Lower lobe of right lung (tissue), 2 donors: ENCODE measurements at places on chromosomes 2 and 18. TPM values are rescaled to one million over a fixed set of nuclear protein-coding genes. Genes with fewer than 3 reads are reported as not detected.

DNA sequence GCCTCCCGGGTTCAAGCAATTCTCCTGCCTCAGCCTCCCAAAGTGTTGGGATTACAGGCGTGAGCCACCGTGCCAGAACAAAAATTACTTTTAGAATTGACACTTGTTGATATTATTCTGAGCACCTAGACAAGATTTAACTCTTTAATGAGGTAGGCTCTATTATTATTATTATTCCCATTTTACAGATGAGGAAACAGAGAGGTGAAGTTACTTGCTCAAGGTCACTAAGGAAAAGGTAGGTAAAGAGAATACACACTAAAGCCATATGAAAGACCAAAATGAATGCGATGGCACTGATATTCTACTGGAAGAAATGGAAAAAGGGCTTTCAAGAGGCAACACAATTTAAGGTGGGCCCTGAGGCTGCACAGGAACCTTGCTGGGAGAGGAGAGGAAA, 73.8 kb upstream of the ZFP36L2 start:
- DNase-seq: no peak
- H3K36me3 ChIP-seq: no peaks in the 10 kb centered on the region
- no peak overlapping the region for H3K27ac ChIP-seq
- H3K4me3 ChIP-seq: no peak overlapping the region
- peaks cover 49% of the 10 kb centered on the region for H3K4me1 ChIP-seq
- no peaks in the 10 kb centered on the region for H3K27me3 ChIP-seq

HOXD10 gene
- total RNA-seq: not detected

DNA sequence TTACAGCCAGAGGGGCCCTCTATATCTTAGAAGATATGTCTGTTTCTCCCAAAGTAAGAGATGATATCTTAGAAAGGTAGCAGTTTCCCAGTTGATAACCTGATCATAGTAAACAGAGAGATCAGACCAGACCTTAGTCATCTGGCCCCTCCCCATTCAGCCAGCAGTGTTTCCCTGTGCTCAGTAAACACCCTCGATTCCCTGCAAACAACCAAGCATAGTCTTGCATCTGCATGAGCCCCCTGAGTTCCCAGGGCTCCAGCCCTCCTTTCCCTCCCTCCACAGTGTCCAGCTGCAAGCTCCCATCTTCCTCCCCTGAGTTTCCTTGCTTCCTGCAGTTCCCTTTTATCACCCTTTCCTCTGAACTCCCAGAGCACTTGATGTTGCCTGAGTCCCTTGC, 20.3 kb downstream of the NRP2 start:
- no peak for DNase-seq
- peaks cover 74% of the 10 kb centered on the region for H3K4me1 ChIP-seq
- H3K27ac ChIP-seq: no peak overlapping the region
- H3K36me3 ChIP-seq: peaks cover 3% of the 10 kb centered on the region
- no peaks in the 10 kb centered on the region for H3K27me3 ChIP-seq

RGPD4 gene
- total RNA-seq: not detected

- H3K36me3 ChIP-seq: no peaks in the 10 kb centered on the region
- DNase-seq: no peak
- H3K4me3 ChIP-seq: no peak overlapping the region
- H3K4me1 ChIP-seq: no peaks in the 10 kb centered on the region
Observed at GRCh38 chr2:239433777-239434403, 33.1 kb upstream of the HDAC4 start.

IL18R1 gene
- 27.5 TPM for total RNA-seq

- no peak for DNase-seq
- peaks cover 51% of the 10 kb centered on the region for H3K4me1 ChIP-seq
- no peaks in the 10 kb centered on the region for H3K27me3 ChIP-seq
- H3K27ac ChIP-seq: peak overlapping the region; percentile 56
Observed at GRCh38 chr18:57789090-57789489, 14.0 kb downstream of the ATP8B1 start.

- H3K27me3 ChIP-seq: no peaks in the 10 kb centered on the region
- DNase-seq: no peak
- H3K27ac ChIP-seq: no peak overlapping the region
- no peaks in the 10 kb centered on the region for H3K36me3 ChIP-seq
Observed at GRCh38 chr2:8882094-8882493, 44.7 kb upstream of the KIDINS220 start.

- H3K4me1 ChIP-seq: no peaks in the 10 kb centered on the region
- DNase-seq: no peak
- no peak overlapping the region for H3K4me3 ChIP-seq
- H3K27ac ChIP-seq: no peak overlapping the region
- H3K36me3 ChIP-seq: peaks cover 96% of the 10 kb centered on the region
Observed at GRCh38 chr2:127277028-127277427, 16.9 kb downstream of the ERCC3 start.

NPPC gene
- not detected for total RNA-seq

GRCh38 chr18:3596637-3597384, 146.8 kb downstream of the TGIF1 start:
- H3K4me3 ChIP-seq: peak overlapping the region; percentile 57
- peaks cover 61% of the 10 kb centered on the region for H3K4me1 ChIP-seq

ANKRD30BL gene
- total RNA-seq: not detected

GRCh38 chr18:11219571-11219970, 70.2 kb upstream of the PIEZO2 start:
- no peaks in the 10 kb centered on the region for H3K36me3 ChIP-seq
- no peaks in the 10 kb centered on the region for H3K27me3 ChIP-seq
- H3K4me3 ChIP-seq: no peak overlapping the region
- H3K4me1 ChIP-seq: no peaks in the 10 kb centered on the region
- no peak overlapping the region for H3K27ac ChIP-seq

EDAR gene
- total RNA-seq: 0.12 TPM

DNA sequence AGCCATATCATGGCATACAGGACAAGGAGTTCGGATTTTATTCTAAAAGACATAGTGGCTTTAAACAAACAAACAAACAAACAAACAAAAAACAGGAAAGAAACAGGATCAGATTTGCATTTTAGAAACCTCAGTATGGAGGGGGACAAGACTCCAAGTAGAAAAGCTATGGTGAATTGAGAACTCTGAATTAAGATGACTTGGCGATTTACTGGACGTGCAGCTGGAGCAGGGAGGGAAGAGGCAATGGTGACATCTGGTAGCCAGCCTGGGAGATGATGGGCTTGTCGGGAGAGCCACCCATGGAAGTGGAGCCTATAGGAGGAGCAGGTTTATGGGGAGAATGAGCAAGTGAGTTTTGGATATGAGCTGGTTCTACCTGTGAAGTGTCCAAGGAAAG, 13.2 kb downstream of the CPLX4 start:
- DNase-seq: no peak
- peaks cover 23% of the 10 kb centered on the region for H3K27me3 ChIP-seq
- no peak overlapping the region for H3K4me3 ChIP-seq
- H3K4me1 ChIP-seq: peaks cover 6% of the 10 kb centered on the region
- no peaks in the 10 kb centered on the region for H3K36me3 ChIP-seq

DNA sequence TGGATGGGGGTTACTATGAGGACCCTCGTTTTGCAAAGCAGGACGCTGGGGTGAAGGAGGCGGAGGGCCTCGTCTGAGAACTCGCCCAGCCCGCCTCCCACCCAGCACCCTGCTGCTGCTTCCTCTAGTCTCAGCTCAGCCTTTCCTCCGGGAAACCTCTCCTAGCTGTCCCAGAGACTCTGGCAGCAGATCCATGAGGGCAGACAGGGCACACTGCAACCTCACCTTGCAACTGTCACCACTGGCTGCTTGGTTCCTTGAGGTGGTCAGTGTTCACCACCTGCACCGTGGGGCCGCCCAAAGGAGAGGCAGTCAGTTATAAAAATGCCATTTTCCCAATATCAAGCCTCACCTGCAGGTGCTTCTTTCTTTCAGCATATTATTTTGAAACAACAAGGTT, 45.6 kb downstream of the PARD6G start:
- H3K27ac ChIP-seq: no peak overlapping the region
- no peak for DNase-seq
- H3K27me3 ChIP-seq: no peaks in the 10 kb centered on the region
- no peaks in the 10 kb centered on the region for H3K4me1 ChIP-seq
- no peak overlapping the region for H3K4me3 ChIP-seq
- H3K36me3 ChIP-seq: no peaks in the 10 kb centered on the region

GLI2 gene
- 3.3 TPM for total RNA-seq

GRCh38 chr2:15615301-15615920, 23.7 kb downstream of the DDX1 start:
- no peaks in the 10 kb centered on the region for H3K4me1 ChIP-seq
- H3K36me3 ChIP-seq: peaks cover 77% of the 10 kb centered on the region
- no peaks in the 10 kb centered on the region for H3K27me3 ChIP-seq
- no peak overlapping the region for H3K27ac ChIP-seq
- no peak overlapping the region for H3K4me3 ChIP-seq

DNA sequence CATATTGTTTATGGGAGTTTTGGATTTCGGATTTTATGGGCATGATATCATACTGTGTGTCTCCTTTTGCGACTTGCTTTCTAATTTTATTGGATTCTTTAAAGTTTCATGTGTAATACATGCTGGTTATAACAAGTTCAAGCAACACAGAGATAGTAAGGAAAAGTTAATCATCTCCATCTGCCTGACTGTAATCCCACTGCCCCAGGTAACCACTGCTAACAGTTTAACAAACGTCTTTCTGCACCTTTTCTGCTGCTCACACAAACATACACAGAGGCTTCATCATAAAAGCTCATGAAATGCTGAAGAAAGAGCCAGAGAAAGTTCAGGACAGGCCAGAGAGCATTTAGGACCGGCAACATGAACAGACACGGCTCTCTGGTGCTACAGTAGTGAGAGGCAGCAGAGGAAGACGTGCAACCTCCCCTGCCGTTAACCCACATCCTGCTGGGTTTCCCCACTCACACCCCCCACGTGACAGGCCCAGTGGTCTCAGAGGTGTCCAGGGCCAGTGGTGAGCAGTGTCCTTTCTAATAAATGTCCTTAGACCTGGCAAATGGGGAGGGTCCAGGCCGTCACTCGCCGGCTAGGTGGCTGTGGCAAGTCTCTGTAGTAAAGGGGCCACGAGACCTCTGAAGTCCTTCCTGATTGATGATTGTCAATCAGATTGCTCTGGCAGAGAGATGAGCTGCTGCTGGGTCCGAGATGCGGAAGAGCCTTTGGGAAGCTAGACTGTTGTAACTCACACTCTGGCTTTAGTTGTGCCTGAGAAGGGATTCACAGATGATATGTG, 43.0 kb upstream of the SLC1A4 start:
- no peak overlapping the region for H3K27ac ChIP-seq
- H3K36me3 ChIP-seq: no peaks in the 10 kb centered on the region

CCDC141 gene
- 40.5 TPM for total RNA-seq

- H3K4me1 ChIP-seq: no peaks in the 10 kb centered on the region
- no peak overlapping the region for H3K4me3 ChIP-seq
- no peak for DNase-seq
- H3K36me3 ChIP-seq: no peaks in the 10 kb centered on the region
- no peaks in the 10 kb centered on the region for H3K27me3 ChIP-seq
Observed at GRCh38 chr18:41870191-41870590, 84.8 kb upstream of the PIK3C3 start.

DNA sequence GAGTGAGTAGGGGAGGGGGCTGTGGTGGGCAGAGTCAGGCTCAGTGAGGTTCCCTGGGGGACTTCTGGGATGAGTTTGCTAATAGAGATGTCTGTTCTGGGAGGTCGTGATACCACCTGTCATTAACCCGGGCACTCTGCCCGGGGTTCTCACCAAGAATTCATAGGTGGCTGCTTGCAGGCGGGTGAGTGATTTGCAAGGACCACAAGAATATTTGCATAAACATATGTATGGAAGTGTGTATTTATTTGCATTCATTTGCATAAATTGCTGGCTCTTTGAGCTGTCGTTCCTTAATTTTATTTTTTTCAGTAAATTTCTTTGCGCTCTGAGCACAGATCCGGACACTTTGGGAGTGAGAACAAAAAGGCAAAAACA, 260.0 kb downstream of the ATAD2B start:
- H3K27me3 ChIP-seq: peaks cover 7% of the 10 kb centered on the region
- no peak for DNase-seq
- no peaks in the 10 kb centered on the region for H3K36me3 ChIP-seq
- H3K4me3 ChIP-seq: no peak overlapping the region
- no peaks in the 10 kb centered on the region for H3K4me1 ChIP-seq

RETREG2 gene
- 82.3 TPM for total RNA-seq

HOXD11 gene
- not detected for total RNA-seq

DNA sequence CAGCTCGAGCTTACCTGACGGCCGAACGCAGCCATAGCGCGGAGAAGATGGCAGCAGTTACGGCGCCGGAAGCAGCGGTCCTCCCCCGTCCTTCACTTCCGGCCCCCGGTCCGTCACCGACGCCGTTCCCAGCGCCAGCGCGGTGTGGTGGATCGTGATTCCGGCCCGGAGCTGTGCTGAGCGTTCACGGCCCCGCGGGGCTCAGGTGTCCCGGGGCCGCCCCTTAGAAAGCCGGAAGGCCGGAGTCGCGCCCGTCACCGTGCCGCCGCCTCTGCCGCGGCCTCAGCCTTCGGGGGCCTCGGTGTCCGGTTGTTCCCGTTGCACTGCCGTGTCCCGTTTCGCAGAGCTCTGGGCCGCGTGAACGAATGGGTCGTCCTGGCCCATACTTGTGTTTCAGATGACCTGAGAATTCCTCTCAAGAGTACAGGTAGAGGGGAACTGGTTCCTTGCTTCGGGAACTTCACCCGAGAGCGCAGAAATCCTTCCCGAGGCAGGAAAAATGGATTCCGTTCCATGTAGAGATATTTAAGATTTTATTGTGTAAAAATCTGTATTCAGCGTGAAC, at the start of gene MTERF4:
Gene MTERF4, minus strand, starts transcription at position 49 of the 565 bp plus-strand sequence. Its CDS starts 14 bp downstream, at position 35.
- peak; percentile 91 for DNase-seq
- peaks cover 30% of the 10 kb centered on the region for H3K36me3 ChIP-seq
- H3K27me3 ChIP-seq: no peaks in the 10 kb centered on the region
- peak within 1 kb of the TSS; percentile 97 for H3K4me3 ChIP-seq
- peak within 1 kb of the TSS; percentile 96 for H3K27ac ChIP-seq

DNA sequence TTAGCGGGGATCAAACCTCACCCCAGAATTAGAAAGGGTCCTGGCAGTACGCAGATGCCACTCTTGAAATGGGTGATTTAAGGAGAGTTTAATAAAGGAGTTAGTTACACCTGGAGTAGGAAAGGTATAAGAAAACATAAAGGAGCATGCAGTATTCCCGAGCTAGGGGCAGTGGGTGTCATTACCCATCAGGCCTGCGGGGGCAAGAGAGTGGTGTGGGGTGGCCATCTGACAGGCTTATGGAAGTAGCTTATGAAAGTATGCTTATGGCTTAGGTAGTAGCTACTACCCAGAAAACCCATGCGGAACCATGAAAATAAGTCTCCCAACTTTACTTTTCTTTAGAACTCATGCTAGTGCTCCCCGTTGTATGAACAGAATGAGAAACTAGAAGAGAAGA, 568.9 kb upstream of the ACVR2A start:
- H3K27ac ChIP-seq: no peak overlapping the region
- no peaks in the 10 kb centered on the region for H3K4me1 ChIP-seq

DNA sequence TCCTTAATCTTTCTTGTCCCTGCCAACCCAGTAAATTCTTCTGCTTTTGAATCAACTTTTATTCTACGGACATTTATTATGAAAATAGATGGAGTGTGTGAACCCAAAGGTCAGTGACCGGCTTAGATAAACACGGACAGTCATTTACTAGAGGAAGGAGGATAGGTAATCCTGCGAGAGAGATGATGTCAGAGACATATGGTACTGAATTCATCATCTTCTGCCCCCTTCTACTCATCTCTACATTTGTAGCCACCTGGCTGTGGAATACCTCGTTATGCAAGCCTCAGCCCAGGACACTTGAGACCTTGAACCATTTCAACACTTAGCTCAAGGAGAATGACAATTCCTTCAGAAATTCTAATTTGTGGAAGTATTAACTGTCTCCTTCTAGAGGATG, 443.6 kb downstream of the TDRD15 start:
- no peak overlapping the region for H3K4me3 ChIP-seq
- DNase-seq: no peak
- H3K27me3 ChIP-seq: no peaks in the 10 kb centered on the region
- H3K36me3 ChIP-seq: no peaks in the 10 kb centered on the region
- no peaks in the 10 kb centered on the region for H3K4me1 ChIP-seq
